Activated CD8-positive, alpha-beta memory T cell treated with anti-CD3 and anti-CD28 coated beads for 1 hour (primary cell): ENCODE measurements at places on chromosomes 5 and 9.
A peak's percentile ranks its signal among the peaks of the same experiment; 100 is the strongest.

DNA sequence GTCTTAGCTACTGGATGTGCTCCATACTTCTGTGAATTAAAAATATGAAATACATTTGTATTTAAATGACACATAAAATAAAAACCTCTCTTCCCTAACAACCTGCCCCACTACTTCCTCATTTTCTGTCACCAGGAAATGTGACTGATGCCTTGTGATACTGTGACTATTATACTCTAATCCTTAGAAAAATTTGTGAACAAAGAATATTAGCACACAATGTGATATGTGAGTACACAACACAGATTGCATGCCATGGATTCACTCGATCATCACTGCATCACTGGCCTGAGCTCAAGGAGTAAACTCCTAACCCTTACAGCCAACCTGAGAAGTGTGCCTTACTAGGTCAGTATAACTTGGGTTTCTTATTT is 281.0 kb downstream of the EFNA5 start:
- no peak for DNase-seq

- peak; percentile 28 for DNase-seq
Observed at GRCh38 chr9:63817622-63818518, 1467.1 kb downstream of the FOXD4L5 start.

- no peak for DNase-seq
Observed at GRCh38 chr5:96752341-96753016, 55.3 kb downstream of the ERAP1 start.

DNA sequence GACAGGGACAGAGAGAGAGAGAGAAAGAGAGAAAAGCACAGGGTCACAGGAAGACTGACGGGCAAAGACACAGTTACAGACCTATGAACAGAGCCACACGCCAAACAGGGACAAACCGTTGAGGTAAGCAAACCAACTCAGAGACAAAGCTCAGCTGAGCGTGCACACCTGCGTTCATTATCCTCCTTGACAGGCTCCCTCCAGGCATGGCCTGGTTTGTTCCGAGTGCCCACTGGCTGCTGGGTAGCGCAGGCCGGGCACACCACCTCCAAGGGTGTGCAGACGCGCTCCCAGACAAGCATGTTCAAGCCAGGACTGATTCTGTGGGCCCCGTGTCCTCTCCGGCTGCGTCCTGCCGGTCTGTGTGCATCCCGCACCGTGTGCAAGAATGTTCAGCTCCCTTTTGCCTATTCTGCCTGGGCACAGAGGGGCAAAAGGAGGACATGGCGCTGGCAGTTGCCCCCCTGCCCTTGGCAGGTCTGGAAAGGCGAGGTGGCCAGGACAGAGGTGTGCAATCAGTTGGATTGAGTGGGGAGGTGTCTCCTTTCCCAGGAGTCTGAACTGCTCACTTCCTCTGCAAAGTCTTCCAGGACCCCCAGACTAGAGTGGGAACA is 467 bp upstream of the SMIM32 start:
- DNase-seq, result no peak

DNA sequence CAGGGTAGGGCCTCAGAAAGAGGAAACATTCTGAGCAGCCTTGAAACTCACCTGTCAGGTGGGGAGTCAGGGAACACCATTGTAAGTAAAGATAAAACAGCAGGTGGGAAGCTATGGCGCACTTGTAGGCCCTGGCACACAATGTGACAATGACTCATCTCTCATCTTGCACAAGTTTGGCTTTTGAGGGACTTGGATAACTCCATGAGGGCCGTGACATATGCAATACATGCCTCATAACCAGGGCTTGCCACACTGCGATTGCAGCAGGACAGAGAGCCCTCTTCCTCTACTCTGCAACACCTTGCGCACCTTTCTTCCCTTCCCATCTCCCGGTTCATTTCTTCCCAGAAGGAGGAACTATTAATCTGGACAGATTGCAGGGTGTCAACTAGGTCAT is 144.9 kb downstream of the CEP120 start:
- DNase-seq, result no peak

GRCh38 chr9:90867101-90867500 is 65.5 kb downstream of the SYK start:
- no peak for DNase-seq

- DNase-seq, result no peak
Observed at GRCh38 chr9:96084331-96084734, 208.8 kb downstream of the ERCC6L2 start.

- DNase-seq, result no peak
Observed at GRCh38 chr5:154647761-154648145, 107.4 kb upstream of the LARP1 start.
